ENCODE measurements at places on chromosomes 16 and 17.

DNA sequence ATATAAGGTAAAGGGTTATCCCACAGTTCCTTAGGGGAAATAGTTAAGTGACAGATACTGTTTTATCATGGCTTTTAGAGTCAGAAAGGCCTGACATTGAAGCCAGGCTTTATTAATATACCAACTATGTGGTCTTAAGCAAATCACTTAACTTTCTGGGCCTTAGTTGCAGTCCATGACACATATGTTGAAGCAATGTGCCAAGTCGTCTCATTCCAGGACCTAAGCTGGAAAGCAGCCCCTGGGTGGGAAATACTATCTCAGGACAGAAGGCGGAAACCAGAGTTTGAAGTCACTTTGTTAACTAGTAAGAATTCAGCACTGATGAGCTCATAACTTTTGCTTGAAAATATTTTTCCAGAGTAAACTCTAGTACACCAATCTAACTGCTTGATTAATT lies 80.0 kb downstream of the USP32 start:
- no peak for DNase-seq

DNA sequence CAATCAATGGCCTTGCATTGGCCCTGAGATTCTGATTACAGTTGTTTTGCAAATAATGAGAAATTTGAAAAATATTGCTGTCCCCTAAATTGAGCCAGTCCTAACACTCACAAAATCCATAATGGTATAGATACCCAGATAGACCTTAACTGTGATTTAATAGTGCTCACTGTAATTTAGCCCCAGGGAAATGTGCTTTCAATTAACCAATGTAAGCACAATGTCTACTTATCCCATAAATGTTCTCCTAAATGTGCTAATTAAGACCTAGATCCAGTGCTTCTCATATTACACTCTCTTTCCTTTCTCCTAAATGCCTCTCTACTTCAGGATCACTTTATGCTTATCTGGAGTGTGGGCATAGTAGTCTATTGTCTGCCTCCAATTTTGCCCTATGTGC lies 417.8 kb upstream of the CCL2 start:
- no peak for DNase-seq

- no peak for DNase-seq
These were observed 252.1 kb downstream of the PHKB start for GRCh38 chr16:47713225-47713595.

DNA sequence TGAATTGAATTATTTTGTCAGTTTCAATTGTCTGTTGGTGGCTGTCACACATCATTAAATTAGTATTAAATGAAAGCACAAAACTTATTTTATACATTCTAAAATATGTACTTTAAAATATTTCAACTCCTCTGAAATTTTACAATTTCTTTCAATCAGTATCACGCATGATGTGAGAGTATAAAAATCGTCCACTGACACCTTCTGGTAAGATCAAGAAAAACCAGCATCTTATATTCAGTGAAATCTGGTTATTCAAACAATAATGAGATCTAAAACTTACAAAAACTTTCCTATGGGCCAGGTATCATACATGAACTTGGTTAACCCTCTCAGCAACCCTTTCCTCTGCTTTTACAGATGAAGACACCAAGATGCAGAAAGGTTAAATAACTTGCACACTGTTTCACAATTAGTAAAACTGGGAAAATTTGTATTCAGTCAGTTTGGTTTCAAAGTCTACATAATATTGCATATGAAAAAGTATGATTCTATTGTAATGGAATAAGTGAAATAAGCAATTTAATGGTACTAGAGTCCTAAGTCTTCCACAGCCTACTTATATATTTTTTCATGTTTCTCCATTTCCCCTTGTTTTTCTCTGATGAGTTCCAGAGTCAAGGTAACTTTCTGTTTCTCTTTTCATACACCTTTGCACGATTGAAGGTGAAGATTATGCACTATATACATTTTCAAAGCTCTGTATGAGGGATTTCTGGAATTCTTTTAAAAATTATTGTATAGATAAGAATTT lies 58.7 kb downstream of the EFCAB5 start:
- DNase-seq = no peak

- DNase-seq = no peak
These were observed 16.2 kb downstream of the SMTNL2 start for GRCh38 chr17:4600563-4600962.

DNA sequence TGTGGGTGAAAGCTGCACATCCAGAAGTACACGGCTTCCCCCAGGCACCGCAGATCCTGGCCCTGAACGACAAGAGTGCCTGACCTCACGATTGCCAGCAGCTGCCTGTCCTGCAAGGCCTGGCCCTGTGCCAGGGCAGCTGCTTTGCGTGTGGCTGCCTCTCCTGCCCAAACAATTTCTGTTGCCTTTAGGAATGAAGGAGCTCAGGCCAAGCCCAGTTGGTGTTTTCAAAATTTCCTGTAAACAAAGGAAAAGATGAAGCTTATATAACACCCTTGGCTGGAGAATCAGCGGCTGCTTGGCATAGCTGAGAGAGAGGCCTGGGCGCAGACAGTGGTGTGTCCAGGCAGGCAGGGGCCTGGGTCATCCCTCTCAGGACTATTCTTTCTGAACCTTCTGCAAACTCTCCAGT lies 11.7 kb upstream of the SLC47A2 start:
- no peak for DNase-seq

GRCh38 chr17:38750312-38751121 lies 2.0 kb upstream of the PSMB3 start:
- no peak for DNase-seq

DNA sequence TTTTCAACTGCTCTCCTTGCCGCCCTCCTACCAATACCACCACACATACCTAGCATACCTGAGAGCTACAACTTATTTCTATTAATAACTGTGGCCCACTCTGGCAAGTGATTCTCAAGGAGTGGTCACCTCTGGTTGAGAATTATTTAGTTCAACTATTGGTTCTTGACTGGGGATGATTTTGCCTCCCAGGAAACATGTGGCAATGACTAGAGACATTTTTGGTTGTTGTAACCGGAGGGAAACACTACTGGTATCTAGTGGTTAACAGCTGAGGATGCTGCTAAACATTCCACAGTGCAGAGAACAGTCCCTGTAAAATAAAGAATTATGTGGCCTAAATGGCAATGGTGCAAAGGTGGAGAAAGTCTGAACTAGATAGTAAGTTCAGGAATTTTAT lies 96.7 kb downstream of the TRIM37 start:
- no peak for DNase-seq

- no peak for DNase-seq
These were observed 220.8 kb upstream of the TNRC6C start for GRCh38 chr17:77737442-77738265.

- no peak for DNase-seq
These were observed 87.0 kb upstream of the HS3ST3A1 start for GRCh38 chr17:13688716-13689115.

GRCh38 chr16:82583422-82583821 lies 43.3 kb upstream of the CDH13 start:
- no peak for DNase-seq

GRCh38 chr17:82593590-82594087 lies 54.6 kb downstream of the WDR45B start:
- no peak for DNase-seq

DNA sequence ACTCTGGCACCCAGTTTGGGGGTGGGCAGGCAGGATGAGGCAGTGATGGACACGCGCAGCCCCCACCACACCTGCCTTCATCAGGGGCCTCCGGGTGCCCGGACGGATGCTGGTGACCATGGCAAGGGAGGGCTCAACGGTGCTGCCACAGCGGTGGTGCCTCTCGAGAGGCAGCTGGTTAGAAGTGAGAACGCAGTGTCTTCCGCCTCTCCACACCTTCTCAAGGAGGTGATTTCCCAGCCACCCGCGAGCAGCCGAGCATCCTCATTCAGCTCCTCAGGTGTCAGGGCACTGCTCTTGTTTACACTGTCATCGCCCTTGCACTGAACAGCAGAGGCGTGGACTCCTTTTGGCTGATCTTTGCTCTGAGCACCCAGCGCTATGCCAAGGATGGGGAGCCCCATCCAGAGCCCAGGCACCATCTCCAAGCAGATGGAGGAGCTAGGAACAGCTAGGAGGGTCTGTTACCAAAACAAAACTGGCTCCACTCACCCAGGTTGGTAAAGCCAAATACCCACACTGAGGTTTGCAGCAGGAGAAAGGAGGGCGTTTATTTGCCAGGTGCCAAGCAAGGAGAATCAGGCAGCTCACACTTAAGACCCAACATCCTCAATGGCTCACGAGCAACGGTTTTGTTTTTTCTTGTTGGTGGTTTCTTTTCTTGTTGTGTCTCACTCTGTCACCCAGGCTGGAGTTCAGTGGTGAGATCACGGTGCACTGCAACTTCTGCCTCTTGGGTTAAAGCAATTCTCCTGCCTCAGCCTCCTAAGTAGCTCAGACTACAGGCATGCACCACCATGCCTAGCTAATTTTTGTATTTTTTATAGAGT lies 174.3 kb upstream of the TNRC6C start:
- DNase-seq = no peak

- DNase-seq = no peak
These were observed 1.7 kb downstream of the RBFOX3 start for GRCh38 chr17:79609049-79609589.

GRCh38 chr17:48722915-48723422 lies at the start of gene PRAC2:
PRAC2 (plus strand) TSS chr17:48723185; CDS start chr17:48724411, 1,226 bp downstream.
- DNase-seq = no peak

DNA sequence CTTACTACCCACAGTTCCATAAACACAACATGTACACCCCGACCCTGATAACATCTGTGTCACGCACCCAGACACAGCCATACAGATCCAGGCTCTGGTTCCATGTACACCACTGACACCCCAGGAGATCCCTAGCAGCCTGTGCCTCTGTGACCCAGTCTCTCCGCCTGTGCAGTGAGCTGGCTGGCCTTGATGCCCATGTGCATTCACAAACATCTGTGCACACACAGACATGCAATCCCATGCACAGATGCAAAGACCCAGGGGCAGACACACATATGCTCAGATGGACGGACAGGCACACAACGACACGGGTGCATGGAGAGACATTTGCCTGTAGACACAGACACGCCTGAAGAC lies 4.1 kb downstream of the CCDC102A start:
- DNase-seq = no peak

DNA sequence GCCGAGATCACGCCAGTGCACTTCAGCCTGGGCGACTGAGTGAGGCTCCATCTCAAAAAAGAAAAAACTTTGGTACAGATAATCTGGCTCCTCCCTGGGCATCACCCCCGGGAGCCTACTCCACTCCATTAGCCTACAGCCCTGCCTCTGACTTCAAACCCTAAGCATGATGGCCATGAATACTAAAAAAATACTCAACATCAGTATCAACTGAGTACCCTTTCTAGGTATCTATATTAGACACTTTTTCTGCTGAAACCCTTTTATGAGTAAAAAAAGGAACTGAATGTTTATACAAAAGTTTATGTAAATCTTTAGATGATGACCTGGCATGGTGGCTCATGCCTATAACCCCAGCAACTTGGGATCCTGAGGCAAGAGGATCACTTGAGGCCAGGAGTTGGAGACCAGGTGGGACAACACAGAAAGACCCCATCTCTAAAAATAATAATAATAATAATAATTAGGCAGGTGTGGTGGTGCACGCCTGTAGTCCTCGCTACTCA lies 6.9 kb downstream of the RDM1 start:
- no peak for DNase-seq

DNA sequence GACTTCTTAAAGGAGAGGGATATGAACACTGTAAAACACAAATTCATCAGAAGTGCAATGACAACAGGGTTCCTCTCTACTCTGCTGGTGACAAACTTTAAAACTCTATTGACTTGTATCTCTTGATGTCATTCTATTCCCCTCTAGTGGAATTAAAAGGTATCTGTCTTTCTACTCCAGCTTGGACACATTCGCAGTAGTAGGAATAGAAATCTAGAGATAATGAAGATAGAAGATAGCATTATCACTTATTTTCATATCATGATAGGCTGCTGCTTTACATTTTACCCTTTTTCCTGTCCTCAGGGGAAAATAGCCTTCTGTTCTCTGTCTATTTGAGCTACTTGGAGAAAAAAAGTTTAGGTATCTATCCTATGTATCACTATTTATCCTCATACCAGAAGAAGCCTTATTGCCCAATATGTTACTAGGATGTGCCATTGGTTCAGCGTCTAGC lies 209.6 kb upstream of the CACNG5 start:
- no peak for DNase-seq

GRCh38 chr16:20610892-20611349 lies 34.8 kb upstream of the ACSM2B start:
- DNase-seq = no peak

- no peak for DNase-seq
These were observed 1.7 kb upstream of the HSD11B2 start for GRCh38 chr16:67429053-67429798.

Data from T-helper 2 cell (primary cell).